ENCODE measurements at places on chromosomes 13 and 19. TPM values are rescaled to one million over a fixed set of nuclear protein-coding genes. Genes with fewer than 3 reads are reported as not detected.

GRCh38 chr19:40444825-40445312 is 734 bp upstream of the SERTAD3 start:
- peaks cover 5% of the 10 kb centered on the region for H3K36me3 ChIP-seq
- H3K27ac ChIP-seq, result peak overlapping the region; percentile 82
- no peak for DNase-seq
- no peaks in the 10 kb centered on the region for H3K27me3 ChIP-seq
- peak overlapping the region; percentile 92 for H3K4me3 ChIP-seq

DNA sequence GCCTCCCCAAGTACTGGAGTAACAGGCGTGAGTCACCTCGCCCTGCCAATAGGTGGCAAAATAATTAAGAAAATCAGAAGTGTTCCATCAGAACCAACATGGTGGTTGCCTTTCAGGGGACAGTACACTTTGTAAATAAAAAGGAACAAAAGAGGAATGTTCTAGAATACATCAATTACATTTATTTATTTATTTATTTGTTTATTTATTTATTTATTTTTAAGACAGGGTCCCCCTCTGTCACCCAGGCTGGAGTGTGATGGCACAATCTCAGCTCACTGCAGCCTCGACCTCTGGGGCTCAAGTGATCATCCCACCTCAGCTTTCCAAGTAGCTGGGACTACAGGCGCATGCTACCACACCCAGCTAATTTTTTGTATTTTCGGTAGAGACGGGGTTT is 12.9 kb upstream of the TYROBP start:
- H3K27me3 ChIP-seq, result no peaks in the 10 kb centered on the region
- DNase-seq, result no peak
- H3K4me3 ChIP-seq, result no peak overlapping the region

GRCh38 chr19:7870571-7871436 is 3.4 kb downstream of the PRR36 start:
- no peak overlapping the region for H3K27ac ChIP-seq
- peak; percentile 82 for DNase-seq
- H3K4me3 ChIP-seq, result no peak overlapping the region

GRCh38 chr13:61728471-61728870 is 312.8 kb upstream of the PCDH20 start:
- H3K27ac ChIP-seq, result no peak overlapping the region
- no peak for DNase-seq
- H3K27me3 ChIP-seq, result no peaks in the 10 kb centered on the region
- no peaks in the 10 kb centered on the region for H3K4me1 ChIP-seq

DNA sequence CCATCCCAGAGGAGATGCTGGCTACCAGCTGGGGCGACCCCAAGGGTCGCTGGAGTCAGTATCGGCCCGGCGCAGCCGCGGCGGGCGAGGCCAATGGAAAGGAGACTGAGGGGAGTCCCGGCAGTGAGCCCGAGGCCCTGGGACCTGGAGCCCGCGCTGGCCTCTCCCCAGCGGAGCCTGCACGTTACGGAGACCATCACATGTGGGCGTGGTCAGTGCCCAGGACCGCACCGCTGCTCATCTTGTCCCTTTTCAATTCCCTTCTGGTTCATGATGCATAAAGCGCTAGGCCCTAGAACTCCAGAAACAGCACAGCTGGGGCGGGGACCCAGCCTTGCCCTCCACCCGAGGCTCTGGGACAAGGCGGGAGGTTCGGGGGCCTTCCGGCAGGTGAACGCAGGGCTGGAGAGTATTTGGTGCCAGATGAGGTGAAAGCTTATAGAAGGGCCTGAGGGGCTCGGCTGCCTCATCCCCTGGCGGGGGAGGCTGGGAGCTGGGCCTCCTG is 8.0 kb downstream of the C19orf25 start:
- H3K4me1 ChIP-seq, result peaks cover 11% of the 10 kb centered on the region
- H3K27ac ChIP-seq, result no peak overlapping the region
- H3K4me3 ChIP-seq, result no peak overlapping the region
- peak; percentile 44 for DNase-seq
- H3K36me3 ChIP-seq, result no peaks in the 10 kb centered on the region
- peaks cover 13% of the 10 kb centered on the region for H3K27me3 ChIP-seq

DNA sequence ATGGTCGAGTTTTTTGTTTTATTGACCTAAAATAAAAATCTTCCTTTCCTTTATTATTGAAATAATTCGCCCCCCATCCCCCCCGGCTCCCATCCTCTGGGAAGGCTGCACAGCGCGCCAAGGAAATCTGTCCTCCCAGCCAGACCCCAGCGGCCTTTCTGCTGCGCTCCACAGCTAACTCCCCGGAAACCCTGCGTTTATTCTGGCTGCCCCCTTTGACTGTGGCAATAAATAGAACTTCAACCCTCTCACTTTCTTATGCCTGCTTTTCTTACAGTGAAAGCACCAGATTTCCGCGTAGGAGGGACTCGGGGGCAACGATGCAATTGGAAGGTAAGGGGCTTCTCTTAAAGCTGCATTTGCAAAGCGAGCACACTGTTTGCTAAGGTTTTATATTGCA is 9.7 kb upstream of the C19orf12 start:
- peaks cover 3% of the 10 kb centered on the region for H3K27me3 ChIP-seq
- no peak for DNase-seq
- H3K27ac ChIP-seq, result no peak overlapping the region
- H3K4me3 ChIP-seq, result no peak overlapping the region

- H3K36me3 ChIP-seq, result no peaks in the 10 kb centered on the region
- no peaks in the 10 kb centered on the region for H3K27me3 ChIP-seq
- no peak overlapping the region for H3K27ac ChIP-seq
These were observed 67.4 kb upstream of the CLDN10 start for GRCh38 chr13:95485045-95485517.

DNA sequence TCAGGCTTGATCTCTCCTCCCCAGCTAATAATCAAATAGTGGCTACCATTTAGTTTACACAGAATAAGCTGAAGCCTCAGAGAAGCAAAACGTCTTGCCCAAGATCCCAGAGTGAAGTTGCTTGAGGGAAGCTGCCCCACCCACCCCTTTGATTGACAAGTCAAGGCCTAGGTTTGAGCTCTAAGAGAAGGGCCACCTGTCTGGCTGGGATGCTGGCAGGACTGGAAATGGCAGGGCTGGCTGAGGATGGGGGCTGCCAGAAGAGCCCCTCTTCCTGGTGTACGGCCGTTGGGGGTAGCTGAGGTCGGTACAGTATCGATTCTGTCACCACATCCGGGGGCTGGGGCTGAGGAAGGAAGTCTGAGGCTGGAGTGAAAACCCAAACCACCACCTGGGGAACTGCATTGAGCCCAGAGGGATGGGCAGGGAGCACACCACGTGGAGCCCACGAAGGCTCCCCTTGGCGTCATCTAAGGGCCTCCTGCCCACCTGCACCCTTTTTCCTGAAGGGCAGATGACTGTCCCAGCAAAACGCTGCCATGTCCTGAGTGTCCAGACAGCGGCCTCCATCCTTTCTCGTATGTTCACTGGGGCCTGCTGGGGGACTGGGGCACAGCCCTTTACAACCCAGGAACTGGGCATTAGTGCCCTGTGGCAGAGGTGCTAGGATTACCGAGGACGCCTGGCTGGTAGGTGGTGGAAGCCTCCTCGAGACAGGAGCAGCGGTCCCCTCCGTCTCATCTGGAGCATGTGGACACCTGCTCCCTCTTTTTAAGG is 1.4 kb upstream of the PRKD2 start:
- H3K4me3 ChIP-seq, result peak overlapping the region; percentile 86
- peaks cover 37% of the 10 kb centered on the region for H3K4me1 ChIP-seq
- peak overlapping the region; percentile 94 for H3K27ac ChIP-seq
- H3K36me3 ChIP-seq, result peaks cover 37% of the 10 kb centered on the region

GRCh38 chr19:3468211-3468610 is 12.1 kb downstream of the SMIM24 start:
- H3K36me3 ChIP-seq, result peaks cover 4% of the 10 kb centered on the region
- H3K27ac ChIP-seq, result no peak overlapping the region
- DNase-seq, result no peak
- no peak overlapping the region for H3K4me3 ChIP-seq
- no peaks in the 10 kb centered on the region for H3K4me1 ChIP-seq

The STK11 gene
- total RNA-seq, result 58.0 TPM

Data from activated CD8-positive, alpha-beta T cell treated with anti-CD3 and anti-CD28 coated beads for 36 hours (primary cell).